ENCODE measurements at places on chromosomes 4 and X.

DNA sequence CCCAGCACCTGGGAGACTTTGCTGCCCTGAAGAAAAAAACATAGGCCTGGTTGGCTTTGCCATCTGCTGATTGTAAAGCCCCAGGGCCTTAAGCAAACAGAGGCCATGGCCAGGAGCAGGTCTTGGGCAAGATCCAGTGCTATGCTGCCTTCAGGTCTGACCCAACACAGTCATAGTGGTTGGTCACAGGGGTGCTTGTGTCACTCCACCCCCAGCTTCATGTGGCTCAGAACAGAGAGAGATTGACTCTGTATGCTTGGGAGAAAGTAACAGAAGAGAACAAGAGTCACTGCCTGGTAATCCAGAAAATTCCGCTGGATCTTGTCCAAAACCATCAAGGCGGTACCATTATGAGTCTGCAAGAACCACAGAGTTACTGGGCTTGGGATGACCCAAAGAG lies 24.4 kb upstream of the SMARCA5 start:
- DNase-seq, result no peak

DNA sequence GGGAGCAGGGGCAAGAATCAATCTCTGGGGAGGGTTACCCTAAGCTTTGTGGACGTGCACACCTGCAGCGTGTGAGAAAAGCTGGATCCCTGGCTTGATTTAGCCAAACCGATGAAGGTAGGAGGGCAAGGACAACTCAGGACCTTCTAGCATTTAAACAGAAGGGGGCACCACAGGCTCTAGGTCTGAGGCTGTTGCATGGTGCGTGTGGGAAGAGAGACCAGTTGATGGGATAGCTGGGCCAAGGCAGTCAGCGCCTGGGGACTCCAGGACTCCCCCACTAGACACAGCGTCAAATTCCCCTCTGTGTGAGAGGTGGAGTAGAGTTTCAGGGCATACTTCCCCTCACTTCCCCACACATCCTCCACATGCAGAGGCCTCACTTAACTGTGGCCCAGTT lies 4.3 kb downstream of the GABRQ start:
- no peak for DNase-seq

- no peak for DNase-seq
Measured at GRCh38 chrX:9378980-9379696, 85.7 kb upstream of the TBL1X start.

GRCh38 chr4:128688846-128689437 lies 120.6 kb upstream of the JADE1 start:
- DNase-seq, result no peak

DNA sequence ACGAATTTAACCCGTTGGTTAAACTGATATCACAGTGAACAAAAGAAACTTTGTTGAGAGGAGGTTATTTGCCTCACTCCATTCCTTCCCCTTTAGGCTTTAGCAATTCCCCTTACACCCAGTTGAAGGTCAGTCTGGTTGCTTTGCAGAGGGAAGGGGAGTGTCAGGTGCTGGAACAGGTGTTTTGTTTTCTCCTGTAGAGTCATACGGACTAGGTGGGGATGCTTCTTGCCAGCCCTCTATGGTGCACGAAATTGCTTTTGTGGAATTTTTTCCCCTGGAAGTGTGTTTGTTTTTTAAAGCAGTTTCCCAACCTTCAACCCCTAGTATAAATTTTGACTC lies 33.1 kb downstream of the DLG3 start:
- no peak for DNase-seq

DNA sequence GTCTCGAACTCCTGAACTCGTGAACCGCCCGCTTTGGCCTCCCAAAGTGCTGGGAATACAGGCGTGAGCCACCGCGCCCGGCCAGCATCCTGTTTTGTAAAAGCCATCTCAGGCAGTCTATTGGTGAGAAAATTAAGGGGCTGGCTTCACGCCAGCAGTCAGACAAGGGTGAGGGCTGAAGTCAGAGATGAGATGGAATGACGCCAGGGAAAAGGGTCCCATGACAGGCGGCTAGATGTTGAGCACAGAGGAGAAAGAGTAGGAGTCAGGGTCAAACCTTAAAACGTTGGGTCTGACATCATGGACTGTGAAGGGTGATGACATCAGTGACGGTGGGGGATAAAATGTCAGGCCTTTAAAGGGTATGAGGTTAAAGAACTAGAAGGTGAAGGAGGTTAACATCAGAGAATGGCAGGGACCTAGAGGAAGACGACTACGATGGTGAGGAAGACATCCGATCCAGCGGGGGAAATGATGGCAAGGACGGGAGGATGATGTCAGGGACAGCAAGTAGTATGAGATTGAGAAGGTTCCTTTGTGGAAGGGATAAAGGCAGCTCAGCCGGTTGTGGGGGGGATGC lies 504 bp upstream of the RBM3 start:
- DNase-seq, result peak; percentile 63
